Effector memory CD8-positive, alpha-beta T cell (primary cell): ENCODE measurements at places on chromosomes 4 and X.

- DNase-seq, result no peak
Observed at GRCh38 chrX:10482261-10482660, 138.1 kb downstream of the MID1 start.

GRCh38 chr4:675980-676870 is 1.9 kb downstream of the MYL5 start:
- DNase-seq, result no peak

- no peak for DNase-seq
Observed at GRCh38 chr4:3640587-3640962, 108.4 kb upstream of the LRPAP1 start.

DNA sequence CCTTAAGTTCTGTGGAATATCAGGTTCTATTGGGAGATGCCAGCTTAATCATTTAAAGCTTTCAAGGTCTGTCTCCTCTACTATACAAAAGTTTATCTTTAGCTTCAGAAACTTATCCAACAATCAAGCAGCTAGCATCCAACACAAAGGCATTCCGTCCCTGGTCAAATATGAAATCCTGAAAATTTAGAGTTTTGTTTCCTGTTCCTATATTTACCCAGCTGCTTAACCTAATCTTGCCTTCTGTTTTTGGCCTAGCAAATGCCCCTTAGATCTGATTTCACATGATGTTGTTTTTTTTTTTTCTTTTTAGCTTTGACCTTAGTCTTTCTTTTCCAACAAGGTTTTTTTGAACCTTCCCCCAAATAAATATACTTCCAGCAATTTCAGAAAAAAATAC is 33.8 kb downstream of the FAM13A start:
- no peak for DNase-seq

DNA sequence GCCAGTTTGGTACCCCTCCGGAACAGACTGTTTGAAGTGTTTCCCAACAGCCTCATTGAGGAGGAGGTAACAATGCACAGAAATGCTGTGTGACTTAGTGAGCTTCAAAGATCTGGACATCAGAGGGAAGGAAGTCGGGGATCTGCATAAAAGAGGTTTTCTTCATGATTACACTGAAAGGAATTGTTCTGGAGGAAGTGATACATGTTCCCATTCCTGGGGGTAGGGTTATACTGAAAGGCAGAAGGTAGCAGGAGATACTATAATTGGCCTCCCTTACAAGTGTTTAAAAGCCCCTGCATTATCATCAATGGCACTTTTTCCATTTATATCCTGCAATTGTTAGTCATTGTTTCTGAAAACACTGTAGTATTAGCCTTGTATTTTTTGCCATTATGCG is 94.0 kb upstream of the DKK2 start:
- DNase-seq, result no peak

DNA sequence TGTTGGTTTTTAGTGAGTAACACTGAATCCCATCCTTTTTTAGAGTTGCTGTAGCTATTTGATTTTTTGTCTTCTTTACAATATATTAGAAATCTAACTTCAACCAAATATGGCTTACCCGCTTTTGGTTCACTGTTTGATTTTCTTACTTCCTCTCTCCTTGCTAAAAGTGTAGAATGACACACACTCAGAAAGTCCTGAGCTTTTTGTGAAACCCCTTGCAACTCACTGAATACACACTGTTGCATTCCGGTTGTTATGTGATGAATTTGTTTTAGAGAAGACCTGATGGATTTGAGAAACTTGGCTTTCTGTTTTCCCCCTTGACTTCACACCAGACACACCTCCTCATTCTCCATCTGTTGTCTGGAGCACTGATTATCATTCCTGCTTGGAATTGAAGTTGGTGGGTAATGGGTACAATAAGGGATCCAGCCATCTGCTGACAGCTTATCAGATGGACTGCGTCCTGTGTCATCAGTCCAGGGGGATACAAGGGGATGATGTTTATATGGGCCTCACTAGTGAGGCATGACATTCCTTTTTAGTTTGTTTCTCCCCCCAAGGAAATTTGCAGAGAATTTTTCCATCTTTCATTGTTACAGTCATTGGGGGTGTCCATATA is 5.2 kb downstream of the TMEM164 start:
- no peak for DNase-seq

DNA sequence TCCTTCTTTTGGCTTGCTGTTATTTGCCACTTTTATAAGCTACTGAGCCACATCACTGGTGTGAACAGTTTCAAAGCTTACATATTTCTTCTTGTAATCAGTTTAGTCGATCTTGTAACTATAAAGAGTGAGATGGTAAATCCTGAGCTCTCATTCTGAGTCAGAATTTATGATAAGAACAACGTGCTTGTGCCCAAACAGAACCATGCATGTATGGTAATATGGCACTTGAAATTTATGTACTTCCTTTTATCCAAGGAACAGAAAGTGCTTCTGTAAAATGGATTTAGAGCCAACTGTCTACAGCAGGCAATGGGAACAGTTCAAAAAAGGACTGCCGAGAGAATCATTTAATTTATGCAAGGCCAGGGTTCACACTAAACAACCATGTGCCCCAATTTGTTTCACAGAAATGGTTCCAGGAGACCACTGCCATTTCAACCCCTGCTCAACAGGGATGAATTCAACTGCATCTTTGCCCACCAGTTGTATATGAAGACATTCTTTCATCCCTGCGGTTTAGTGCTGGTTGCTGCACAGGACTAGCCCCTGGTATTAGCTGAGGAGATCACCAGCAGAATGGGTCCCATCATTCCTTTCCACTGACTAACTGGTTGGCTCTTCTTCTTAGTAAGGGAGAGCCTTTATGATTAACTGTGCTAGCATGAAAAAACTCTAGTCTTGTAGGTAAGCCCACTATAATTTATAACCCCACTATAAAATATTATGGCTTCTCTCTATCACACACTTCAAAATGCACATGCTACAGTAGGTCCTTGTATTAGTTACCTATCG is 162.9 kb upstream of the PGRMC2 start:
- no peak for DNase-seq
